GM04503 (cell line): ENCODE measurements at places on chromosomes 2 and 18.

GRCh38 chr2:1115843-1116539 lies 165.3 kb downstream of the SNTG2 start:
- no peak for DNase-seq

DNA sequence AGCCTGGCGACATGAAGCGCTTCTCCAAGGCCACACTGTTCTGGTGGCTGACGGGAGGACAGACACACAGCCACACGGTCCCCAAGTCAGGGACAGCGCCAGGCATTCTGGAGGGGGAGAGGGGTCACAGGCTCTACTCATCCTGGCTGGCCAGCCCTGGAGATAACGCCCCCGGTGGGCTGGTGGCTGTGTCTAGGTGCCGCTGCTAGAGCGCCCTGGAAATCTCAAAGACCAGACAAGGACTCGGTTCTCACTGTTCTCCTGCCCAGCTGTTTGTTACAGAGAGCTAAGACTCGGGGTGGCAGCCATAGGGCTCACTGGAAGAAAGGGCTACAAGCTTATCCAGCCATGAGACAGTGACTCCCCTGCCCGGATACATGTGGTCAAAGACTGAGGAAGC lies 72.0 kb downstream of the KCNF1 start:
- no peak for DNase-seq

DNA sequence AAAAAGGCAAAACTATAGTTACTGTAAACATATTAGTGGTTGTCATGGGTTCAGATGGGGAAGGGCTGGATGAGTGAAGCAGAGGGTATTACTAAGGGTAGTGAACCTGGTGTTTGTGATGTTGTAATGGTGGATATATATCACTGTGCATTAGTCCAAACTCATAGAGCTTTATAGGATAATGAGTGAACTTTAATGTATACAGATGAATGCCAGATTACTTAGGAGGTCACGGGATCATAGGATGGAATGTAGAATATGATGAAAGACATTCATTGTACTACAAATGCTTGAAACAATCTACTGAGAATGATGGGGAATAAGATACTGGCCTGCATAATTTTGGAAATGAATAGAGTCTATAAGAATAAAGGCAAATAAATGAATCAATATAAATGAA lies 226.7 kb upstream of the ZNF804A start:
- no peak for DNase-seq

- no peak for DNase-seq
These were observed 8.6 kb upstream of the PCARE start for GRCh38 chr2:29082804-29083495.

- no peak for DNase-seq
These were observed 2.2 kb downstream of the RTP5 start for GRCh38 chr2:241871538-241872312.

DNA sequence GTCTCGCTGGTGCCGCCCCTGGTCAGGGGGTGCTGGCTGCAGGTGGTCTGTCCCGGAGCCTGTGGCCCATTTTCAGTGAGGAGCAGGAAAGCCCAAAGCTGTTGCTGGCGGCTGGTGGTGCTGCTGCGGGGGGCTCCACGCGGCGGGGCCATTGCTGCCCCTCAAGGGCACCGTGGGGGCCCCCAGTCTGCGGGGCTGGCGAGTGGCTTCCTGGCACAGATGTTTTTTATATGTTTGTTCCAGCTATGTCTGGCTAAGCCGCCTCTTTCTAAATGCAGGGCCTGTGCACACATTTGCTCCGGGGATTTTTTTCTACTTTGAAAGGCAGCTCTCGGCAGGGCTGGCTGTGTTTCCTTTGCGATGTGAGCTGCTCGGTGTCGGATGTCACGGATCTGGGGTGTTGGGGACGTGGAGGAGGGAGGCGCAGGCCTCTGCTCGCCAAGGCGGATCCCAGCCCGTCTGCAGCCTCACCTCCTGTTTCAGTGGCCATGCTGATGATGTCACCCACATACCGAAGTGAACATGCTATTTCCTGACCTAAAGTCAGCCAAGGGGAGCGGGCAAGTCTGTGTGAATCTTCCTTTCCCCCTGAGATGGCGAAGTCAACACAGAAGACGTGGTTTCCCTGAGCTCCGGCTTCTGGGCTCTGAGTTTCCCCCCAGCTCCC lies 112.0 kb upstream of the CTDP1 start:
- peak; percentile 61 for DNase-seq

DNA sequence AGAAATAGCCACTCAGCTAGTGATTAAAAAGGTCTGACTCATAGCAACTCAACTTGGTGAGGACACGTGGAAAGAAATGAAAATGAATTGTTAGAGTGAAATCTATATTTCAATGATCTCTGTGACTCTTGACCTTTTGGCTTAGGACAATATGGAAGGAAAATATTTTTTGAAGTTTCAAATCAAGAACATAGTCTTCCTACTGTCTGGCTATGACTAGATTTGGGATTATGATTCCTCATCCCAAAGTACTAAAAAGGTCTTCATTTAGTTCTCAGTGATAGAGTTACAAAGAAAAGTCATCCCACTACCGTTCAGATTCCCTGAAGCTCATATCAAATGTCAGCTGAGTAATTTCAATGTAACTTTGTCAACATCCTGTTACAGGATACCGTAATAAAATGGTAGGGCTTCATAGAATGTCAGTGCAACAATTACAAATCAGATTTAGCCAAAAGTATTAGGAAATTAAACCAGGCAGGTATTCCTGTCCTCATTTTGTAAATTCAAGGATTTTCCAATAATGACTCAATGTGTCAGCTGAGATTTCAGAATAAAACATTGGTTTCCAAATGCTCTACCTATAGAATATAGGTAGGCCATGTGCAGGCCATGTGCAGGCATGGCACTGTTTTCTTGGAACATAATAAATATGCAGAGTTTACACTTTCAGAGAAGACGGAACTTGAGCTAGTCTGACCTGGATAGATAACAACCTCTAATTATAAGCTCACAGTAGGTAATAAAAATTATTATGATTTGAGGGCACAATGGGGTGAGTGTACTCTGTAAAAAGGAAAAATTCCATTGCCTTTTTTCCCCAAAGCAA lies 36.0 kb downstream of the ANKRD29 start:
- no peak for DNase-seq

GRCh38 chr18:52602820-52603219 lies 262.8 kb downstream of the DCC start:
- DNase-seq, result no peak

DNA sequence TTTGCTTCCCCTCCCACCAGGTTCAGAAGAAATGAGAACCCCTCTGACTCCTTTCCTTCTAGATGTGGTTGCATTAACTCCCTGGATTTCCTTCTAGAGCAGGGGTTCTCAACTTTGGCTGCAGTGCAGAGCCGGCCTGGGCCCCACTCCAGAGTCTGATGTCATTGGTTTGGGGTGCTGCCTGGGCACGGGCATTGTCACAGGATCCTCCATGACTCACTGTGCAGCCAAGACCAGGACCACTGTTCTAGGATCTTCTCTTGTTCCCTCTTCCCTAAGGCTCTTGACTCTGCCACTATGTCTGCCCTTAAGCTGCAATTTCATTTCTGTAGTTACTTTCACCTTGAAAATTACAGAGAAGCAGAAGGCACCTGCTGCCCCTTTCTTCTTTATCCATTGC lies 31.8 kb downstream of the TBC1D8 start:
- peak; percentile 28 for DNase-seq

DNA sequence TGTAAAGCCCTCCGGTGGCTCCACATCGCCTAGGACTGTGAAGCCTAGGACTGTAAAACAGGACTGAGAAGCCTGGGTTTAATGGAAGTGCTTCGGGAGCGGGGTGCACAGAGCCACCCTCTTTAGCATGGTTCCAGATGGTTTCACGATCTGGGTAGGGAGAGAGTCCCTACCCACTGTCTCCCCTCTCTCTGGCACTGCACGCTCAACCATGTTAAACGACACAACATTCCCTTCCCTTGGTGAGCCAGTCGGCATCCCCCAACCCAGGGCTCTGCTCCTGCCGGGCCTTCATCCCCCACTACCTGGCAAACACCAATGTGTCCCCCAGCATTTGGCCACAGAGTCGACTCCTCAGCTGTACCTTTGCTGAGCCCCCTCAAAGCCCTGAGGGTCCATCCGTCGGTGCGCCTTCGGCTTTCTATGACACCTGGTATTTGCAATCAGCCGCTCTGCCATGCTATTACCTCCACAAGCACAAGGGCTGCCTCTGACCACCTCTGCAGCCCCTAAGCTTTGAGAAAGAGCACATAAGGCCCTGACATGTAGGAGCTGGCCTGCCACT lies 1.1 kb downstream of the COPS9 start:
- no peak for DNase-seq

DNA sequence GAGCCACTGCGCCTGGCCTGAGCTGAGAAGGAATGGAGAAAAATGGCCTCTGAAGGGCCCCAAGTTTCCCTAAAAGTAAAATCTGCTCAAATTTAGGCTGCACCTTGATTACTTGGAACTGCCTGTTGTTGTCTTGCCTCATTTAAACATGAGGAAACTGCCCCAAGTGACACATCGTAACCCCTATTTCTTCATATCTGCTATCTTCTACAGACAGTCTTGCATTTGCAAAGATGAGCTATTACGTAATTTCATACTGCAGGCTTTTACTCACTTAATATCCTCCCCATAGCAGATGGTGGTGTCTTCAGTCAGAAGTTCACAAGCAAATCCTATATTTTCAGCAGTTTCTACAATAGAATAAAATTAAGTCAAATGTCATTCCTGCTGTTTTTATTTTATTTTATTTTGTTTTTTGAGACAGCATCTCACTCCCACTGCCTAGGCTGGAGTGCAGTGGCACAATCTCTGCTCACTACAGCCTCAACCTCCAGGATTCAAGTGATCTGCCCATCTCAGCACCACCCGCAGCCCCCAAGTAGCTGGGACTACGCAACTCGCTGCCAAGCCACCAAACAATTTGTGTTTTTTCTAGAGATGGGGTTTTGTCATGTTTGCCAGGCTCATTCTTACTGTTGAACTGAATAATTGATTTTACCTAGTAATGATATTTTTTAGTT lies 45.3 kb upstream of the NARS1 start:
- peak; percentile 57 for DNase-seq

- no peak for DNase-seq
These were observed 65.9 kb downstream of the FAM124B start for GRCh38 chr2:224335991-224336390.

DNA sequence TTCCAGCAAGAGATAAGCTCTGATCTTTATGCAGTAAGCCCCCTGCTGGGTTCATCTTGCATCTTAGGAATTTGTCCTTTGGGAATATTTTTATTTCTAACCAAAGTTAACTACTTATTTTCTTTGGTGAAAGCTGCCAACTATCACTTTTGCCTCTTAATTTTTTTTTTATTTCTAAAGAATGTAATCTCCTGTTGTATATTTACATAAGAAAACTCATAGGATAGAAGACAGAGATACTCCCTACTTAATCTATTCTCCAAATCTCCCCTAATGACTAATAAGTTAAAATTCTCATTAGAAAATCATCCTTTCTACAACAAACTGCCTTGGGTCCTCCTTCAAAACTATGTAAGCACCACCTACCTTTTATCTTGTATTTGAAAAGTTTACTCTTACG lies 612.2 kb upstream of the SLC39A10 start:
- no peak for DNase-seq

DNA sequence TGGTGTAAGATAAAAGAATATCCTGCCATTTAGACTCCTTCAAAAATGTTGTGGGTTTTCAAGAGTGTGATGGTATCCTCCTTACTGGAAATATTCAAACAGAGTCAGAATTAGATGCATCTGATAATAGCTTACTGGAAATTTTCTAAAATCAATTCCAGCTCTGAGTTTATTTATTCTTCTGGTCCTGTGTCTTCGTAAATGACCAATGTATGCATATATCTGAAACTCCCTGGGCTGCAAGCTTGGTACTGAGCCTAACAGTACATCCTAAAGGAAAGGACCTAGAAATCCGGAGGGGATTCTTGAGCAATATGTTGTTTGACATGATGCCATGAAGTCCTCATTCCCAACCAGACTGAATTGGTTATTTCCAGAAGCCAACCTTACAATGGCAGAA lies 130.4 kb downstream of the KCNE4 start:
- DNase-seq, result no peak

DNA sequence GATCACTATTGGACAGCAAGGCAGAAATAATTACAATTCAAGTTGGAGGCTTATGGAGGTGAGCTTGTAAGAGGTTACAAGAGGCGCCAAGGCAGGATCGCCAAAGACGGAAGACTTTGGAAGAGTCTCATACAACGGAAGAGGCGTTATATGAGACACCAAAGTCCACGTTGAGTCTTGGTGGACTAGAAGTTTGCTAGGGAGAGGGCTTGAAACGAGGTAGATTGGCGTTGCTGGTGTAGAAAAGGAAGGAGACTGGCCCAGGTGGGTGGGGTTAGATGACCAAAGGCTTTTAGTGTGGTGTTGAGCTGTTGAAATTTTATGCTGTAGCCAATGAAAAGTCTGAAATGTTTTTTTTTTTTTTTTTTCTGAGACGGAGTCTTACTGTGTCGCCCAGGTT lies 1.4 kb downstream of the MSH2 start:
- DNase-seq, result no peak

- DNase-seq, result no peak
These were observed 1.5 kb downstream of the GIGYF2 start for GRCh38 chr2:232698556-232699091.

GRCh38 chr2:217326238-217327022 lies 466.6 kb upstream of the TNP1 start:
- no peak for DNase-seq

GRCh38 chr2:235599596-235600338 lies 105.9 kb downstream of the AGAP1 start:
- no peak for DNase-seq

GRCh38 chr2:26340831-26341230 lies 5.1 kb upstream of the SELENOI start:
- DNase-seq, result no peak

GRCh38 chr2:170843656-170844055 lies 27.0 kb downstream of the GAD1 start:
- peak; percentile 62 for DNase-seq

DNA sequence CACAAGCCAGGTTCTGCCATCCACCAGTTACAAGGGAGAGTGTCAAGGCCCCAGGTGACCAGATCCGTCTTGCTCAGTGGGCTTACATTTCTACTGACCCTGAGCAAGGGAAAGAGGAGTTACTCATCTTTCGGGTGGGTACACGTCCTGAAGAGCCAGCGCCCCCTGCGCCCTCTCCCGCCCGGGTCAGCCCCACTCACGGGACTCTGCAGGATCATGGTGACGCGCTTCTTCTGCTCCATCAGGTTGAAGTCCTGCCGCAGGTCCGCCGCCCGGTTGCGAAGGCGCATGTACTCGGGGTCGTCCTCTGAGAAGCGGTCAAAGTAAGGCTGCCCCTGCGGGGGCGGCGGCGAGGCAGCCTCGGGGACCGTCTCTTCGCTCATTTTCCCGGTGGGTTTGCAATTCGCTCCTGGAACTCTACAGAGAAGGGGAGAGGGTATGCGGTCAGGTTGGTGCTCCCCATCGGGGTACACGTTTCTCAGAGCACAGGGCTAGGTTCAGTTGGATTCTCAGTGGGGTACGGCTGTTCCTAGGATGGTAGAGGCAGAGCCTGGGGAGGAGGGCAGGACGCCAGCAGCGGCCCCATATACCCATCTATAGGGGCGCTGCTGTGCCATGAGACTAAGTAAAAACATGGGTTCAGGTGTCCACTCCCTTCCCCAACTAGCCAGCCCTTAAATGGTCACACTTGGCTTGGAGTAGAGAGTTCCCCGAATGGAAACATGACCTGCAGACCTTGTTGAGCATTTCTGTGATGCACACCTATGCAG lies 61.8 kb downstream of the ADD2 start:
- DNase-seq, result no peak

GRCh38 chr18:23992089-23992940 lies 22.2 kb upstream of the TTC39C start:
- no peak for DNase-seq
